ENCODE measurements at places on chromosomes 1 and 21.
A peak's percentile ranks its signal among the peaks of the same experiment; 100 is the strongest.

DNA sequence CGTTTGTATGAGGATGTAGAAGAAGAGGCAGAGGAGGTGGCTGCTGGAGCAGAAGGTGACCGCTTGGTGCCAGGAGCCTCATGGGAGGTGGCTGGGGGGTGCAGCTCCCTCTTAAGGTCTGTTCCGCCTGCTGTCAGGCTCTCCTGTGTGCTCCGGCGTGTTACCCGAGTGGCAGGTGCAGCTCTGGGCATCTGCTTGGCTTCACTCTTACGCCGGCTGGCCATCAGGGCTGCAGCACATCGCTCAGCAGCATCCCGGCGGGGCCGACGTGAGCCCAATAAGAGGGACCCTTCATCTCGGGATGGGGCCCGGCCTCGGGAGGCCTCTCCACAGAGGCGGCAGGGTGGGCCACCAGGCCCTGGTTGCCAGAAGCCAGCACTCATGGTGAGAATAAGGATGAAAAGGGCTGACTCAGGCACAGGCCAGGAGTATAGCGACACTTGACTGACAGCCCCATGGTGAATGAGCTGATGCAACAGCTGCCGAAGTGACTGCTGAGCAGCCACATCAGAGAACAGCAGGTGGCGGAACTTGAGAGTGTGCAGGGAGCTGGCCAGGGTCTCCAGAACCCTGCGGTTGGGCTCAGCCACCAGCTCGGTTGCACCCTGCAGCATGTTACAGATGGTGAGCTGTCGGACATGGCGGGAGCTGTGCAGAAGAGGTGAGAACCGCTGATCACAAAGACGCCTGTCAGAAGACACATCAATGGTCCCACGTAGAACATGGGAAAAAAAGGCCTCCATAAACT, 17.5 kb downstream of the LRRC41 start:
- peak; percentile 42 for DNase-seq

- no peak for DNase-seq
These were observed 31.1 kb upstream of the PEX10 start for GRCh38 chr1:2443277-2444137.

DNA sequence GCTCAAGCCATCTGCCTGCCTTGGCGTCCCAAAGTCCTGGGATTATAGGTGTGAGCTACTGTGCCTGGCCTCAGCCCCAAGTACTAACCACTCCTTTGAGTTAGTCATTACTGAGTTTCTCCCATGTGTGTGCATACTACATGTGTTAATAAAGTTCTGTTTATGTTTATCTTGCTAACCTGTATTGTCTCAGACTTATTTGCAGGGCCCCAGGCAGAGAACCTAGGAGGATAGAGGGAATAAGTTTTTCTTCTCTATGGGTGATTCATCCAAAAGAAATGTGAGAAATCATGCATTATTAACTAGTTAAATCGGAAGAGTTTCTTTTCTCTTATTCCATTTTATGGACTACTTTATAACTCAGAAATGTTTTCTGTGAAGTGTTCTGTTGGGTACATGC, 203.9 kb upstream of the CACYBP start:
- DNase-seq = no peak

DNA sequence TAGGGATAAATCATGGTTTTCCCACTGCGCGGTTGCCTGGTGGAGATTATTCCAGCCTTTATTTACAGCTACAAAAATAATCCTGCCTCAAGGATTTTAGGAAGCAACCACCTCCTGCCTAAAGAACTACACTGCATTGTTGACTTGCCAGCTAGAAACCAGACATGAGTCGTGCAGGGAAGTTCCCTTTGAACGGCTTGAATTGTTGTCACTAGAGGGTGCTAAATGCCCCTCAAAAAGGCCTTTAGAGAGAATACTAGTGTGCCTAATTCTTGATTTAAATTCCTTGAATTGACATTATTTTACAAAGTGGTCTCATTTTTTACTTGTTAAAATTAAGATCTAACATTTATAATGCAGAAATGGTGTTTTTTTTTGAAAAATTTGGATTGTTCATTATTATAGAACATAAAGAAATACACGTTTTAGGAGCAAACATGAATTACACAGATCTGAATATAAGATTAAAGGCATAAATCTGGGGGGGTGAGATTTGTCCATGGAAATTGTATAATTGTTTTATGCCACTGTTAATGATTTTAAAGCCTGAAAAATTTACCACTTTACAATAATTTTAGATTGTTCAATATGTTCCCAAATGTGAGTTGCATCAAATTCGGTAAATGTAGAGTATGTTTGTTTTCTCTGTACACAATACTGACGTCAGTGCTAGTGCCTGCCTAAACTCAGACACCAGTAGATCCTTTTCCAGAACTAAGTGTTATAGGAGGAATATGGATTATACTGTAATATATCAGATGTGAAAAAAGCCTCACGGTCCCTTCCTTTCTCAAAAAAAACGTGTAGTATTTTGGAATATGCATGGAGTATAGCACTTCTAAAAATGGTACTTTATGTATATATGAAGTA, 7.6 kb upstream of the ERG start:
- DNase-seq = peak; percentile 41

DNA sequence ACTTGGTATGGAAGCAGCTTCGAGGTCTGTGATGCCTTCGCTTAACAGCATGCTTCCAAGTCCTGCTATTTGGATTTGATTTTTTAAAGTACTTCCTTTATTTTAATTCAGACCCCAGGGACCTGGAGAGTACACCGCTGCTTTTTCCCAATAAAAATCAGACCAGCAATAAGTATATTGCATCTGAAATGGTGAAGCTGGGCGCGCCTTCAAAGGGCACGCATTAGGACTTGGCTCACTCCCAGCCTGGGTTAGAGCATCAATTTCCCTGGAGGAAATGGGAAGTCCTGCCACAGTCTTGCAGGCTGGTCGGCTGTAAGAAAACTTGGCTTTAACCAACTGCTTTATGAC, 325.1 kb downstream of the RRAGC start:
- DNase-seq = no peak

DNA sequence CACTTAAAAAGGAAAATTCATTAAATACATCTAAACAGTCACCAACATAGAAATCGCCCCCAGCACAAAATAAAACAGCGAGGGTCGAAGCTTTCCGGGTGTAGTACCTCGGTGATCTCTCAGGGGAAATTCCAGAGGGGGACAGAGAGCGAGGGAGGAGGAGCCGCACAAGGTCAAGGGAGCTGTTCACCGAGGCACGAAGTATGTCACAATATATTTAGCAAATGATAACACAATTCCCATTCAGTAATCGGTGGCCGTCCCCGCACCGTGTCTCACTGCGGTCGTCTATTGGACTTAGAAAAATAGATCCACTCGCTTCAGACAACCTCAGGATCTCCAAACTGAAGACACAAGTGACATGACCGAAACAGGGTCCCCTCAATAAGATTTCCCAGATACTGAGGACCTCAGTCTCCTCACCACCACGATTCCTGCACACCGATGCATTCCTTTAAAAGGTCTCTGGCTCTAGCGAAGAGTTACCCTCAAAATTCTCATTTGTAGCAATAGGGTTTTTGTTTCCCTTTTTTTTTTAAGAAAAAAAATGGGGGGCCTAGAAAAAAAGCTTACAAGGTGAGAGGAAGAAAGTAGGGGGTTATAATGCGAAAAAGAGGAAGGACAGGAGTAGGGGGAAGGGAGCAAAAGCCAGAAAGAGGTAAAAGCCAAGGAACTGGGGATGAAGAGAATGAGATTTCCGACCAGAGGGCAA, 1.1 kb downstream of the LPGAT1 start:
- DNase-seq = peak; percentile 70

GRCh38 chr1:1371746-1372711, 3.0 kb downstream of the AURKAIP1 start:
- peak; percentile 50 for DNase-seq
